AG04450 (cell line): ENCODE measurements at places on chromosomes 5 and 9. TPM values are rescaled to one million over a fixed set of nuclear protein-coding genes. Genes with fewer than 3 reads are reported as not detected.

CER1 gene
- not detected in 2 replicates for polyA plus RNA-seq

- DNase-seq, result no peak
These were observed 112.6 kb downstream of the PCSK5 start for GRCh38 chr9:76003041-76003440.

- DNase-seq, result no peak
These were observed 320.9 kb downstream of the DMAC1 start for GRCh38 chr9:7478646-7479045.

CLIC3 gene
- 0.42 and 0.63 TPM in 2 replicates for polyA plus RNA-seq

DNA sequence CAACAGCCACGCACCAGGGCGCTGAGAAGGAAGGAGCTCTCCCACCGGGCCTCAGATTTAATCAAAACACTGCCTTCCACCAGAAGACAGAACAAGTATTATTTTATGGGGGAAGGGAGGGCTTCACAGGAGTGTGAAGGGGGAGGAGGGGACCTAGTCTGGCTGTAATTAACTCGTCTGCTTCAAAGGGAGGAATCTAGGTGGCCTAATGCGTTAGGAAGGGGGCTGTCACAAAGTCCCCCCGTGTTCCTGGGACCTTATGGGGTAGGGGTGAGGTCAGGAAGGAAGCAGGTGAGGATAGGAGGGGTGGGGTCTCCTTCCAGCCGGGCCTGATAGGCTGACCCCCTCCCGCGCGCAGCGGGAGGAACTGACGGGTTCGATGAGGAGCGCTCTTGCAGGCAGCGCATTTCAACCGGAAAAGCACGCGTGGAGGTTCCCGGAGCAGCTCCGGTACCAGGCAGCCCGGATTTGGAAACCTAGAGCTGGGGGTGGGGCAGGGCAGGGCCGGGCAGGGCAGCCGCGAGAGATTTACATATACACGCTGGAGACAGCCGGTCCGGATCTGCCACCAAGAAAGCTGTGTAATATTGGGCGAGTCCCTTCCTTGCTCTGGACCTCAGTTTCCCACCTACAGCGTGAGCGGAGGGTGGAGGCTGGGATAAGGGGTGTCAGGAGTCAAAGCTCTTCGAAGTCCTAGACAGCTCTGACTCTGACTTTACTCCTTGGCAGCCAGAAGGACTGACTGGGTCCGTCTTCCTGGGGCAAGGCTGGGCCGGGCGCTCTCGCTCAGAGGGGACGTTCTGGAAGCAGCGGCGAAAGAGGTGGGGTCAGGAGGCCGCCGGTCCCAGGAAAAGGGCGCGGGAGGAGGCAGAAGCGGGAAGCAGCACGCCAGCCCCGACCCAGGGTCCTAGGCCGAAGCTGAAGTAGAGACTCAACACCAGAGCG, 1.8 kb downstream of the SHB start:
- DNase-seq, result no peak

DNA sequence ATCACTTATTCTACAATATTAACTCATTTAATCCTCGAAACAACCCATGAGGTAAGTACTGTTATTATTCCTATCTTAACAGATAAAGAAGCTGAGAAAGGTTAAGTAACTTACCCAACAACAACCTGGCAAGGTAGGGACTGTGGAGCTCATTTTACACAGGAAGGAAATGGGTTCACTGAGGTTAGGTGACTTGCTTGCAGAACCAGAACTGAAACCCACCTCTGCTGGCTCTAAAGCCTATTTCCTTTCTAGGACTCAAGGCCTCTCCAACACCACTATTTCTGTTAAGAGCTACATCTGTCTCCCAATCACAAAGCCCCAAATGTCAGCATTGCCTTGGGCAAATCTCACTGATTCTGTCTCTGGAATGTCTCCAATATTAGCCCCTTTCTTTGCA, 38.9 kb upstream of the IFNK start:
- no peak for DNase-seq

- DNase-seq, result no peak
These were observed 1697.1 kb upstream of the NUDT12 start for GRCh38 chr5:105259581-105260217.

DNA sequence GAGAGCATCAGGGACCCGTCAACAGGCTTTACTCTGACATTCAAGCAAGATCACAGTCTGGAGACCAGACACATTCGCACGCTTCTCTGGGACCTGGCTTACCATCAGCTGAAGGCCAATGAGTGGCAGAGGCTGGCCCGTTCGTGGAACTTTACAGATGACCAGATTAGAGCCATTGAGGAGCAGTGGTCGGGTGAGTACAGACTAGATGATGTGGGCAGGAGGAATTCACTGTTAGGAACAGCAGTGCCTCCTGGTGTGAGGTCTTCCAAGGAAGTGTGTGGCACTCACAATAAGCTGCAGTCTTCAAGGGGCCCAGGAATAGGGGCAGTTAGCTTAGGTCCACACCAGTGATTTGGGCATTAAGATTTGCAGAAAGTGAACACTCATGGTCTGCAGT, 50.4 kb downstream of the POC5 start:
- DNase-seq, result no peak

DNA sequence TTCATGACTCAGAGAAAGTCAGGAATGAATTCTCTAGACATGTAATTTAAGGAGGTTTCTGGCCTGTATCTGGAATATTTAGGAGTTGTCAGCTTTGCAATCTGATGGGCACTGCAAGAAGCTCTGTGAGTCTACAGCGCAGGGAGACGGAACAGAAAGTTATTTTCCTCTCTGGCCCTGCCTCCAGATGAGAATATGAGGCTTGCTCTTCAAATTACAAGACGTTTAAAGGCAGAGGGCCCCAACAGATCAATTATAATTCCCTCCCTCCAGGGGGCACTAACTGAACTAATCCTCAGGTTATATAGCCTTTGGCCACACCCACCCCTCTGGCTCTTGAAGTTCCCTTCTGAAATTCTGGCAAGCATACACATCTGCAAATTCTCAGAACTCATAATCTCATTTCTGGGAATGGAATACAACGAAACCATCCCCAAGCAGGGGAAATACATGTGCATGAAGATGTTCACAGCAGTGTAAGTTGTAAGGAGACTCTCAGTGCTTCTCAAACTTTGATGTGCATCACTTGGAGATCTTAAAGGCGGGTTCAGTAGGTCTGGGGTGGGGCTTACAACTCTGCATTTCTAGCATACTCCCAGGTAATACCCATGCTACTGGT, 307.6 kb downstream of the CWC27 start:
- DNase-seq, result peak; percentile 16
